ENCODE measurements at places on chromosomes 12 and 14. TPM values are rescaled to one million over a fixed set of nuclear protein-coding genes. Genes with fewer than 3 reads are reported as not detected.

The CLEC7A gene
- not detected for total RNA-seq

- no peak for DNase-seq
- H3K36me3 ChIP-seq, result no peaks in the 10 kb centered on the region
- peaks cover 12% of the 10 kb centered on the region for H3K4me1 ChIP-seq
Measured at GRCh38 chr12:117127933-117128823, 29.0 kb upstream of the TESC start.

The OTX2 gene
- total RNA-seq, result not detected

GRCh38 chr12:68745376-68745903 is 536 bp upstream of the SLC35E3 start:
- DNase-seq, result no peak
- H3K27ac ChIP-seq, result peak overlapping the region; percentile 65
- no peaks in the 10 kb centered on the region for H3K27me3 ChIP-seq
- H3K4me1 ChIP-seq, result no peaks in the 10 kb centered on the region
- H3K36me3 ChIP-seq, result peaks cover 7% of the 10 kb centered on the region

DNA sequence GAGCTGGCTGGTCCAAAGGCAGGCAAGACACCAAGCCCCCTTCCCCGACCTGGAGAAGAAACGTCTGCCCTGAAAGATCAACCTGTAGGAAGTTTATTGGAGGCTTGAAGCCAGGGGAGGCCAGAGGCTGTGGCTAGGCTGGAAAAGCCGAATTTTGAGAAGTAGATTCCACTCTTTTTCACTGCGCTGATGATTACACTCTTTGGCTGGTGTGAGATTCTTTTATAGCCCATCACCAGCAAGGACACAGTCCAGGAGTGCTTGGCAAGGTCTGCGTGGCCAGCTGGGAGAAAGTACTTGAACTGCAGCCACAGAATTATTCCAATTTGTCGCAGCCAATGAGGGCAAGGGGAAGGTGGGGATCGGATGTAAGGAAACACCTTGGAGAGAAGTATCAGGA is 45.0 kb downstream of the SYNE3 start:
- no peak for DNase-seq
- no peaks in the 10 kb centered on the region for H3K27me3 ChIP-seq
- peaks cover 10% of the 10 kb centered on the region for H3K4me1 ChIP-seq
- H3K36me3 ChIP-seq, result no peaks in the 10 kb centered on the region
- no peak overlapping the region for H3K27ac ChIP-seq

The WIF1 gene
- not detected for total RNA-seq

DNA sequence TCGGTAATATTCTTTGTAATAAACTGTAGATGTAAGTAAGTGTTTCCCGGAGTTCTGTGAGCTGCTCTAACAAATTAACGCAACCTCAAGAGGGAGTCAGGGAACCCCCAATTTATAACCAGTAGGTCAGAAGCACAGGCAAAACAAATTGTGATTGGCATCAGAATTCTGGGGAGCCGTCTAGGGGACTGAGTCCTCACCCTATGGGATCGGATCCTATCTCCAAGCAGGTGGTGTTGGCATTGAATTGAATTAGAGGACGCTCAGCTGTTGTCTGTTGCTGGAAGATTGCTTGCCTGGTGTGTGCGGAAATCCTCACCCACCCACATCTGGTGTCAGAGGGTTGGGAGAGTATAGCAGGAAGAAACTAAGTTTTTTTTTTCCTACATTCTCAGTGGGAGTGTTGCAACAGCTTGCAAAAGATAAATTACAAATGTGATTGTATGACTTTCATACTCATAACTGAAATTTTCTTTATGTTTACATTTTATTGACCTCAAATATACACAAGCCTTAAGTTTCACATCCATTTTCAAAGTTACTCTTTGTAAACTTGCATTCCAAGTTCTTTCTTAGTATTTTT is 5.5 kb downstream of the TMEM52B start:
- no peaks in the 10 kb centered on the region for H3K4me1 ChIP-seq
- no peak for DNase-seq
- H3K4me3 ChIP-seq, result no peak overlapping the region
- H3K27me3 ChIP-seq, result no peaks in the 10 kb centered on the region
- H3K27ac ChIP-seq, result no peak overlapping the region

The AMDHD1 gene
- 3.0 TPM for total RNA-seq

- no peak for DNase-seq
- no peak overlapping the region for H3K4me3 ChIP-seq
- no peaks in the 10 kb centered on the region for H3K27me3 ChIP-seq
- no peaks in the 10 kb centered on the region for H3K36me3 ChIP-seq
Measured at GRCh38 chr14:24398293-24398652, 530 bp upstream of the NYNRIN start.

DNA sequence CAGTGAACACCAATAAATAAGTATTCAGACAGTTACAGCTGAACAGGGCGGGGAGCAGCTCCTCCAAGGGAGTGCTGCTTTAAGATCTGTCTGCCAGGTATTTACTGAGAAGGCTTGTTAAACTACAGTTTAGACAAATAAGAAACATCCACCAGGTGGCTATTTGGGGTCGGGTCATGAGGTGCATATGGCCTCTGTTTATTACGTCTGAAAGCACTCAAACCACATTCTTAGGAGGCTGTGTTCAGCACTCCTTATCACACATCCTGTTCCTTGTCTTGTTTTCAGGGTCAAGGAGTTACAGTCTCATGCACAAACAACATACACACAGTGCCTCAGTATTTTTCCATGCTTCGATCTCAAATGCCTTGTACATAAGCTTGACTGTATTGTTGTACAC is 78.8 kb downstream of the KCNMB4 start:
- H3K4me3 ChIP-seq, result no peak overlapping the region
- H3K27me3 ChIP-seq, result no peaks in the 10 kb centered on the region
- H3K4me1 ChIP-seq, result peaks cover 11% of the 10 kb centered on the region
- no peaks in the 10 kb centered on the region for H3K36me3 ChIP-seq
- H3K27ac ChIP-seq, result no peak overlapping the region

- H3K4me1 ChIP-seq, result peaks cover 11% of the 10 kb centered on the region
- peaks cover 13% of the 10 kb centered on the region for H3K36me3 ChIP-seq
- DNase-seq, result no peak
- no peaks in the 10 kb centered on the region for H3K27me3 ChIP-seq
- H3K27ac ChIP-seq, result peak overlapping the region; percentile 99
Measured at GRCh38 chr14:103561381-103562178, 877 bp downstream of the BAG5 start.

- no peaks in the 10 kb centered on the region for H3K27me3 ChIP-seq
- no peaks in the 10 kb centered on the region for H3K4me1 ChIP-seq
- no peaks in the 10 kb centered on the region for H3K36me3 ChIP-seq
Measured at GRCh38 chr14:100898935-100899883, 4.3 kb downstream of the RTL1 start.

The RNASE13 gene
- total RNA-seq, result 0.15 TPM

The GLS2 gene
- total RNA-seq, result not detected

DNA sequence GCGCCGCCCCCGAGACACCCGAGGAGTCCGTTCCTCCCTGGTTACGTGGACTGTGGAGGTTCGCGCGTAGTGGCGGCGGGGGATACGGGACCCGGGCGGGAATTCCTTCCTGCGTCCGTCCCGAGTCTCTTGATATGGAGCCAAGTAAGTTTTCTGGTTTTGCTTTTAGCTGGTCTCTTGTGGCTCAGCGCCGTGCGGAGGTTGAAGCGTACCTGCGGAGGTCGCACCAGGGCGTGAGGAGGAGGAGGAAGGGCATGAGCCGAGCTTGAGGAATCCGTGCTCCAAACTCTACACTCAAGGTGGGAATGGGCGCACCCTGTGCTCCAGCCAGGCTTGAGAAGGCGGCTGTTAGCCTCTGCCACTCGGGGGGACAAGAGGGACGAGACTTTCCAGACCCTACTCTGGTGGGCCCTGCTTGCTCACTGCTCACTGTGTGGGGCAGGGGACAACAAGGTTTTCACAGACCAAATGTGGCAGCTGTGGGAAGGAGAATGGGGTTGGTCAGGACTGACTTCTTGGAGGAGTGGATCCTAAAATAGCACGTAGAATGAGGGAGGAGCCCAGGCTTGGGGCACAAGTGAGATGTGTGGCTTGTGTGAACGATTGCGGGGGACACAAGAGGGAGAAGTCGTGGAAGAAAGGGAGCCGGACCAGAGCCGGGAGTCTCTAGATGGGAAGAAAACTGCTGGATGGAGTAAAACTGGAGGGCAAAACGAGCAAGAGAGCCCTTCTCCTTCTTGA is 577 bp downstream of the ATG101 start:
- DNase-seq, result no peak
- H3K4me3 ChIP-seq, result peak overlapping the region; percentile 91
- H3K27ac ChIP-seq, result peak overlapping the region; percentile 86
- no peaks in the 10 kb centered on the region for H3K27me3 ChIP-seq
- peaks cover 22% of the 10 kb centered on the region for H3K36me3 ChIP-seq

DNA sequence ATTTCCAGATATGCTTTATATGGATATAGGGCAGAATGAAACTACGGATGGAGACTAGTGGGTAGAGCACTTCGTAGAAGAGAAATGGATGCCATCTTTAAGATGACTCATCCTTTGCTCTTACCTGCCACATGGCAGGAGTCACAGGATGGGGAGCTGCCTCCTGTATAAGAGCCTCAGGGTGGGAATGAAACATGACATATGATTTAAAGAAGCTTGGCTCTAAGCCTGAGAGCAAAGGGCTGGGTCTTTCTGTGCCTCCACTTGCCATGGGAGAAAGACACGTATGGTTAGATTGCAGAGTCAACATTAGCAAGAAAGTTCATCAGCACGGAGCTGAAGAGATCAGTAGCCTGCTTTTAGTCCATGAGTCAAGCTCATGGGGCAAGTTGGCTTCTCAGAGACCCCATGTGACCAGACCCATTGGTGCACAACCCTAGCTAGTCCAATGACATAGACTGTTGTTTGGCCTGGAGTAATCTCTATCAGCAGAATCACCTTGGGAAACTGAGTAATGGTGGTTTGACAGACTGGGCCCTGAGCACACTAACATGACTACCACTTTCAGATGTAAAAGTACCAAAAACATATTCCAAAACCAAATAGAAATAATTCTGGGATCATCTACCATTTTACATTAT is 38.1 kb upstream of the IL22 start:
- H3K4me3 ChIP-seq, result no peak overlapping the region
- no peak overlapping the region for H3K27ac ChIP-seq
- no peak for DNase-seq
- H3K27me3 ChIP-seq, result no peaks in the 10 kb centered on the region
- no peaks in the 10 kb centered on the region for H3K36me3 ChIP-seq

The PLD4 gene
- 0.12 TPM for total RNA-seq

DNA sequence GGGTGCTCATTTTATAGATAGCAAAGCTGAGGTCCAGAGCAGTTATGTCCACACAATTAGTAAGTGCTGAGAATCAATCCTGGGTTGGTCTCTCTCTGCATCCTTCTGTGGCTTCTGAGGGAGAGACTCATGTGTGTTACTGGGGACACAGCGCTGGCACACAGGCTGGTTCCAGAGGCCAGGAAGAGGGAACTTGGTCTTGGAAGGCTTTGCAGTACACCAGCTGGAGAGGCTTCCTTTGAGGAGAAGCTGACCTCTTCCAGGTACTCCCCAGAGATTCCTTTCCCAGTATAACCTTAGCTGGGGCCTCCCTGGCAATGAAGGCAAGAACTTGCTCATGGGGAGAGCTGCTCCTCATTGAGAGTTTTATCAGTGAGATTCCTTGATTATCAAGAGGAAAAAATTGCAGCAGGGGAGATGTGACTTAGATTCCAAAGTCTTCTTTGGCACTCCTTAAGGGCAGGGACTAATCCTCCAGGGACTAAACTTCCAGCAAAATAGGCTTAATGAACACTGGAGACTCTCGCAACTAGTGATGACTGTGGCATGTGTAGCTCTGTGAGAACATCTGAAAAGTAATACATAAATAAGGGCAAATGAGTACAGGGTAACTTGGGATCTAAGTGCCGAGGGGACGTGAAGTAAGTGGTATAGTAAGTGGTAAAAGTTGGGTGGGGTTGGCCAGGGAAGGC is 13.9 kb upstream of the KRT80 start:
- H3K36me3 ChIP-seq, result no peaks in the 10 kb centered on the region
- H3K4me1 ChIP-seq, result peaks cover 16% of the 10 kb centered on the region
- no peak overlapping the region for H3K4me3 ChIP-seq
- peaks cover 3% of the 10 kb centered on the region for H3K27me3 ChIP-seq

DNA sequence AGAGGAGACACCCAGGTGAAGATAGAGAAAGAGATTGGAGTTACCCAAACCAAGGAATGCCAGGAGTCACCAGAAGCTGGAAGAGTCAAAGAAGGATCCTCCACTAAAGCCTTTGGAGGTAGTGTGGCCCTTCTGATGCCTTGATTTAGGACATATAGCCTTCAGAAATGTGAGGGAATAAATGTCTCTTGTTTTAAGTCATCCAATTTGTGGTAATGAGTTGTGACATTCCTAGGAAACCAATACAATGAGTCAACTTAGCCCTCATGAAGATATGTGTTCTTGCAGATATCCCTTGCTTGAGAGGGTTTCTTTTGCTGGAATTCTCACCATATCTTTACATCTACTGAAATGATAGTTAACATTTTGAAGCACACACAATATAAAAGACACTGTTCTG is 58.8 kb downstream of the CCER1 start:
- DNase-seq, result peak; percentile 18
- H3K27ac ChIP-seq, result no peak overlapping the region
- H3K4me3 ChIP-seq, result no peak overlapping the region
- no peaks in the 10 kb centered on the region for H3K27me3 ChIP-seq

Data from HCT116 (cell line).